ENCODE measurements at places on chromosomes 6 and 20.
A peak's percentile ranks its signal among the peaks of the same experiment; 100 is the strongest.

DNA sequence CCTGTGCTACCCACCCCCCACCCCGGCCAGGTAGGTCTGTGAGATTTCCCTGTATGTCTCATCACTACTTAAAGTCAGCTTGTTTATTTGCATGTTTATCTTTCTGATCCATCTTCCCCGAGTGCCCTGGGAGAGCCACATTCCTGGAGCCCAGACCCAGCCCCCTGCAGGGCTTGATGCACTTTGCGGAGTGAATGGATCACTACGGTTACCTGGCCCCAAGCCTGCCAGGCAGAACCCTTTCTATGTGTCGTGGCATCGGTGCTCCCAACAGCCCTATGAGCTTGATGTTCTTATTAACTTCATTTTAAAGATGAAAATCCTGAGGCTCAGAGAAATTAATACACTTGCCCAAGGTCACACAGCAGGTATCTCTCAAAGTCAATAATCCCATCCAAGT lies 13.6 kb upstream of the SLCO4A1 start:
- DNase-seq: no peak

GRCh38 chr6:23091795-23092194 lies 522.4 kb downstream of the HDGFL1 start:
- no peak for DNase-seq

- DNase-seq: no peak
Observed at GRCh38 chr6:71229477-71229876, 59.1 kb upstream of the OGFRL1 start.

- no peak for DNase-seq
Observed at GRCh38 chr6:24949020-24949569, 13.3 kb upstream of the RIPOR2 start.

- no peak for DNase-seq
Observed at GRCh38 chr20:51195990-51196389, 173.1 kb upstream of the KCNG1 start.

DNA sequence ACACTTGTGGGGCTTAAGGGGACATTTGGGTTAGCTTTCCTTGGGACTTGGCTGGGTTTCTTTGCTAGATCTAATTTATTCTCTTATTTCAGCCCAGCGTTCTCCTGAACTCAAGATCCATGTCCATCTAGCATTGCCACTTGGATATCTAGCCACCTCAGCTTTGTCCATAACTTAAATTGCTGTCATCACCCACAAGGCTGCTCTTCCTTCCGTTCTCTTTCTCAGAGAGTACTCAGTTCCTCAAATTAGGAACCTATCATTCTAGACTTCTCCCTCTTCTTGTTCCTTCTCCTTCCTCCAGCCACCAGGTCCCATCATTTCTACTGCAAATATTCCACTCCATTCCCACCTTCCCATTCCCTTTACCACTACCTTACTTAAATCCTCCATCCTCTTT lies 4.3 kb downstream of the SMIM26 start:
- DNase-seq: no peak

DNA sequence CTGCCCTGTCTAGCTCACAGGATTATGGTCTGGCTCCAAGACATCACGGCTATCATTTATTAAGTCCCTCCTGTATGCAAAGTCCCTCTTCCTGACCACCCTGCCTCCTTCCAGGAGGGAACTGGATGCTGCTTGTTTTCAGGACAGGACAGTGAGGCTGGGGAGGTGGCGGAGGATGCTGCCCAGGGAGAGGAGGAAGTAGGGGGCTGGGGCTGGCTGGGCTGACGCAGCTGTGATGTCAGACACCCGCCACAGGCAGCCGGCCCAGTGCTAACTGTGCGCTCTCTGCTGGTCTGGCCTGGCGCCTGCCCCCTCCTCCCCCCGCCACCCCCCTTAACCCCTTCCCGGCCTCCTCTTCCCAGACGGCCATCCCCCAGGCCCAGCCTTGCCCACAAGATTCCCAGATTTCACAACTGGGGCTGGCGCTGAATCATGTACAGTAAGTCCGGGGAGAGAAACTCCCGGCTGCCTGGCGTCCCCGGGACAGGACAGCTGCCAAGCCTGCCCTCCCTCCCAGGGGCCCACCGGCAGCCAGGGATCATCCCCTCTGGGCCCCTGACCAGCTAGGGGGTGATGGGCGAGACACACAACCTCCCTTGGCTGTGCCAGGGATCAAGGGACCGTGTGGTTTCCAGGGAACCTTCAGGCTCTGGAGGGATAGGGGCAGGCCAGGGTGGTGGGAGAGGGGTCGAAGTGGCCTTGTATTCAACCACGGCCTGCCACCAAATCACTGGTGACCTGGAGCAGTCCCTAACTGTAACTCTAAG lies 118.1 kb downstream of the CEBPB start:
- DNase-seq: no peak

- no peak for DNase-seq
Observed at GRCh38 chr6:159655409-159655988, 37.5 kb downstream of the SOD2 start.

DNA sequence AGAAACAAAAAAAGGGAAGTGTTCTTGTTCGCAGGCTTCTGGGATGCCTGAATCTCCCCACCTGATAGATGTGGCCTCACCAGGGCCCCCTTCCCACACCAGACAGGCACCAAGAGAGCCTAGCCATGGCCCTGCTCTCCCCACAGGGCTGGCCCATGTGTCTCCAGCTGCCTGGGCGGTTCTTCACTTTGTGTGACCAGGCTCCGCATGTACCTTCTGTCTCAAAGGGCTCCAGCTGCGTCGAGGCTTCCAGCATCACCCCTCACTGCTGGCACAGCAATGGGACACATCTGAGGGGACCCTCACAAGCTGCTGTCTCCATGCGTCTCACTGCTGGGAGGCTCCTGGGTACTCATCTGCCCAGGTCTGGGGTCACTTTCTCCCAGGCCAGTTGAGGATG lies 362.9 kb downstream of the ZFAND3 start:
- peak; percentile 35 for DNase-seq

GRCh38 chr6:115909923-115910546 lies 150.7 kb downstream of the FRK start:
- DNase-seq: no peak

GRCh38 chr20:19735446-19735845 lies 22.6 kb upstream of the RIN2 start:
- DNase-seq: no peak

DNA sequence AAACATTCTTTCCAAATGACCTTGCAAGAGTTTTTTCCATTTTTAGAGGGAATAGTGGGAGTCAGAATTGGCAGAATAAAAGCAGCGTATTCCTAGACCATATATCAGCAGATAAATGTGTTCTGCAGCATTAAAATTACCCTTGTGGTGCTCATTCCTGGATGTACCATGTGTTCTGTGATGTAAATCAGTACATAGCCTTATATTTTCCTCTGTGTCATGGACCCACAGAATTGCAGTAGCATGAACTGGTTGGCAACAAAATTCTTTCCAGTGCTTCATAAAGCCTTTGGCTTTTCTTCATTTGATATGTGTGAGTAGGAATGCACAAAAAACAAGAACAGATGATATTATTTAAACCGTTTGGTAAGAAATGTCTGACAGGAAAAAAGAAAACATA lies 32.5 kb downstream of the ANKEF1 start:
- no peak for DNase-seq

DNA sequence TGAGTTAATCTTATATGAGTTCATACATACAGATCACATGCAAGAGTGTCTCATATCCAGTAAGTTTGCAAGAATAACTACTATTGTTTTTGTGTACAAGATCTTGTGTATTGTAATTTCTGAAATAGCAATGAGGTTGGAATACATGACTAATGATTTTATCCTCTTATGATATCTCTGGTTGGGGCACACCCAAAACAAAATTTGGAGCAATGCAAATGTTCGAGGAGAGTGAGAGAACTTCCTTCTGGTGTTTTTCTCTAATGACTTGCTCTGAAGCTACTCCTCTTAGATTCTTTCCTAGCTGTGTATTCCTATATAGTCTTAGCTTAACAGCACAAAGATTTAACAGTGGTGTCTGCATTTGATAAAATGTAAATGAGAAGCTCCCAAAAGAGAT lies 252.5 kb downstream of the LAMA2 start:
- no peak for DNase-seq

- no peak for DNase-seq
Observed at GRCh38 chr20:33971147-33971975, 22.4 kb upstream of the RALY start.

- DNase-seq: no peak
Observed at GRCh38 chr20:427849-428657, 20.0 kb downstream of the RBCK1 start.

DNA sequence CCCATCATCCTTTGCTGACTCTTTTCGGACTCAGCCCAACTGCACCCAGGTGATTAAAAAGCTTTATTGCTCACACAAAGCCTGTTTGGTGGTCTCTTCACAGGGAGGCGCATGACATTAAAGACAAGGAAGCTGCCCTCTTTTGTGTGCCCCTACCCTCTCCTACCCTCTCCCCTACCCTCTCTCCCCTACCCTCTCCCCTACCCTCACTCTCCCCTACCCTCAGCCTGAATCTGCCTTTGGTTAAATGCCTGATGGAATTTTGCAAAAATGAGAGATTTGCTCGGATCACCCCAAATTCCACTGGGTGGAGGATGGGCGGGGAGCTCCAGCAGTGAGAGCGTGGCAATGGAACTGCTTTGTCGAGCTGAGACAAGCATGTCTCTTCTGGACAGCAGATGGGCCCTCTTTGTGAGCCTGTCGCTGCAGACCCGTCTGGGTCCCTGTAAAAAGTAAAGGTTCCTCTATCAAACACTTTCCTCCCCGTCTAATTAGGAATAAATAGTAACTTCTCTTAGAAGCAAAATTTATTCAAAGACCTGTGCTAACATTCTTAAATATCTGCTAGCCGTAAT lies 76.4 kb upstream of the MLN start:
- DNase-seq: no peak

DNA sequence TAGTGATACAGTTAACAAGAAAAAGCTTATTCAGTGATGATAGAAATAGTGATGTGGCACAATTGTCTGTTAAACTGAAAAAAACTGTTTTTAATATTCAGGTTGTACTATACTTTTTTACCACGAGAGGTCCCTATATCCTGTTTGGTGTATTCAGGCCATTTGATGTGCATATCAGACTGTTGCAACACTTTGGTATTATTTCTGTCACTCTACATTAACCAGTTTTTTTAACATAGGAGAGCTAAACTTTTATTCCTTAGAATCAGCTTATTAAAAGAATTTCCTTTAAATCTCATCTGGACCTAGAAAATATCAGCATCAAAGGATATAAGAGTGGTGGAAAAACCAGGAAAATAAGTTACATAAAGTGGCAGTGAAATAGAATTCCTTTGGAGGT lies 36.8 kb downstream of the TSPYL4 start:
- DNase-seq: no peak

GRCh38 chr6:161162722-161163121 lies 111.1 kb downstream of the AGPAT4 start:
- DNase-seq: no peak

DNA sequence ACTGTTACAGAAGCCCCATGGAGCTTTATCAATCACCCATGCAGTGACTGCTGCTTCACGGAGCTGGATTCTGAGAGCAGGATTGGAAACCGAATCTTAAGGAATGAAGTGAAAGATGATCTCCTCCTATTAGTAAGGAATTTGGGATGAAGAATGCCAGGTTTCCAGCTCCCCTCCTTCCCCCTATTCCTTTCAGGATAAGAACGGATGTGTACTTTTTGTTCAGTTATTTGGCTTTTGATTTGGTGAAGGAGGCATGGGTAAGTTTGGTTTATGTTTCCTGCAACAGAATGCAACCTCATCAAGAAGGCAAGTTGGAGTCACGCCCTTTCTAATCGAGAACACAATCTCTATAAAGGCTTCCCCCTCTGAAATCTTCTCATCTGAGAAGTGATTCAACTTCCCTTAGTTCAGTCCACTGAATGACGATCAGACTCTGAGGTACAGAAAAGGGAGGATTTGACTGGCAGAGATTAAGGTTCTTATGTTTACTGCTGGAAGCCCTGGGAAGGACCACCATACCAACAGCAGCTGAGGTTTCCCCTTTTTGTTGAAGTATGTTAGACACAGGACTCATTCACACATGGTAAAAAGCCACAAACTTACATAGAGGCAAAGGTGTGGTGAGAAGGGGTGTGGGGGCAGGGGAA lies 5.5 kb downstream of the ELMO2 start:
- DNase-seq: no peak

GRCh38 chr6:154942770-154943169 lies 52.3 kb upstream of the TIAM2 start:
- DNase-seq: no peak

Data from activated CD8-positive, alpha-beta memory T cell treated with anti-CD3 and anti-CD28 coated beads, Interleukin-2, amount 50 U/mL, for 48 hours (primary cell).